ENCODE measurements at places on chromosomes 5 and 9.

GRCh38 chr5:51396797-51397196 lies 13.5 kb downstream of the ISL1 start:
- no peak for DNase-seq

DNA sequence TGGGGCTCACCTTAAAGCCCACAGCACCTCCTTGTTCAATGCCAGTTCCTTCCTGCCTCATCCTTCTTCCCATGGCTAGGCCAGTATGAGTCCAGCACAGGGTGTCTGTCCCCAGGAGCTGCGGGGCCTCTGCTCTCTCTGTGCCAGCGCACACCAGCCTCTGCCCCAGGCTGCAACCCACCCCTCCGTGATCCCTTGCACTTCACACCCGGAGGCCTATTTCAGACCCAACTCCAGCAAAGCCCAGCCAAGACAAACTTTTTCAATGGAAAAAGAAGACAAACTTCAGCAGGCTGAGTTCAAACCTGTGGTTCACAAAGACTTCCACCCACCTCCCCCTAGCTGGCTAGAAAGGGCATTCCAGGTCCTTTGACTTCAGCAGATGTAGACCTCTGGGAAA lies 56.2 kb upstream of the OTULINL start:
- no peak for DNase-seq

- DNase-seq = no peak
Observed at GRCh38 chr5:199950-200645, 8.8 kb downstream of the LRRC14B start.

- no peak for DNase-seq
Observed at GRCh38 chr5:53766673-53767072, 206.2 kb downstream of the NDUFS4 start.

GRCh38 chr5:180040287-180041214 lies 31.0 kb downstream of the RNF130 start:
- no peak for DNase-seq

DNA sequence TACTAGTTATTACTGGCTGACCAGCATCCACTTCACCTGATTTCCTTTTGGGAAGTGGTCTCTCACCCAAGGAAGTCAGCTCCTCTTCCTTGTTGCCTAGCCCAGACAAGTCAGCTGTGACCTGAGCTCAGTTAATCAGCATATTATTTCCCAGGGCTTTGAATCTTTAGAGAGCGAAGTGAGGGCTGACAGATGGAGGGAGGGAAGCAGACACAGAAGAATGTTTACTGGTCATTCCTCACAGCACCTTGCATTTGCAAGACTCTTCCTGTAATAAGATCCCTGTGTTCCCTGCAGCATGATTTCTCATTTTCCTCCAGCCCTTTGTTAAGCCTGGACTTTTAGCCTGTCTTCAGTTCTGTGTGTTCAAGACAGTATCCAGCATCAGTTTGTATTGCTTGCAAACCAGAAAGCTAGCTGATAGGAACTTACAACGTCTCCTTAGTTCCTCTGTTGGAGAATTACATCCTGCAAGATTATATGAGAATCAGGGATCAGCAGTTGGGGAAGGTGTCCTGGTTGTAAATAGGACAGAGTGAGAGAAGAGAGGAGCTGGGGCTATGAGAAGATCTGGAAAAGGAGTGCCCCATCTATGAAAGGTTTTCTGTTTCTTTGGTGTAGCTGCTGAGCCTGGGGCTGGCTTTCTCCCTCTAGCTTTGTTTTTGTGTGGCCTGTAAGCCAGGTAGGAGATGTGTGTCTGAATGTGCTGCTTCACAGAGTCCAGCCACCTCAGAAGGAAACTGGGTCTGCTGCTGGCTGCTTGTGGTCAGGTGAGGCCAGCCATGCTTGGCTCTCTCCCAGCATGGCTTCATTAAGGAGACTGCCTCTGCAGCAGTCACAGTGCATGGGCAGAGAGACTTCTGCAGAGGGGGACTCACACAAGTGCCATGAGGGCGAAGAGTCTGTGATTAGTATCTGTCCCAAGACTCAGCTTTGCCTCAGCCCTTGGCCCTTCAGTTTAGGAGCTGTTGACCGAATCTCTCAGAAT lies 50.3 kb downstream of the MAN2A1 start:
- no peak for DNase-seq

DNA sequence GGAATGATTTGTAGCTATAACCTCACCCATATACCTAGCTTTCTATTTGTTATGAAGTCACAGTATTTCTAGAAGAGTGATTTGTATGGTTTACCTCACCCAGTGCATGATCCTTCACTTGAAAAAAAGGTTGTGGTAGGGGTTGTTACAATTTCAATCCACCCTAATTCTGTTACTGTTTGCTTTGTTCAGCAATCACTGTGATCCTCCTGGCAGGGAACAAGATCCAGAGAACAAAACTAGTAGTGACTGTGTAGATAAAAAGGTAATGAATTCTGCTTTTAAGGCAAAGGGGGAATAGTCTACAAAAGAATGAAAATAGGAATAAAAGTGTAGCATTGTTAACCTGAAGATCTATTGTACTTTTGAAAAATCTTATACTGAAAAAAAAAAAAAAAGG lies 191.3 kb upstream of the SH3GL2 start:
- no peak for DNase-seq
